ENCODE measurements at places on chromosomes 3 and 15.

DNA sequence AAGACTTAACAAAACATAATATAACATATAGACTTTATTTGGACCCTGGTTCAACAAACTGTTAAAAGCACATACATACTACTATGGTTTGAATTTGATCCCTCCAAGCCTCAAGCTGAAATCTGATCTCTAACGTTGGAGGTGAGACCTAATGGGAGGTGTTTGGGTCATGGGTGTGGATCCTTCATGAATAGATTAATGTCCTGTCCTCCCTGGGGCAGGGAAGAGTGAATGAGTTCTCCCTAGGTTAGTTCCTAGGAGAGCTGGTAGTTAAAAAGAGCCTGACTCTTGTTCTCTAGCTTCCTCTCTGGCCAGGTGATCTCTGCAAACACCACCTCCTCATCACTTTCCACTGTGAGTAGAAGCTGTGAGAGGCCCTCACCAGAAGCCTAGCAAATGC, 36.4 kb downstream of the CLASP2 start:
- no peak for DNase-seq

DNA sequence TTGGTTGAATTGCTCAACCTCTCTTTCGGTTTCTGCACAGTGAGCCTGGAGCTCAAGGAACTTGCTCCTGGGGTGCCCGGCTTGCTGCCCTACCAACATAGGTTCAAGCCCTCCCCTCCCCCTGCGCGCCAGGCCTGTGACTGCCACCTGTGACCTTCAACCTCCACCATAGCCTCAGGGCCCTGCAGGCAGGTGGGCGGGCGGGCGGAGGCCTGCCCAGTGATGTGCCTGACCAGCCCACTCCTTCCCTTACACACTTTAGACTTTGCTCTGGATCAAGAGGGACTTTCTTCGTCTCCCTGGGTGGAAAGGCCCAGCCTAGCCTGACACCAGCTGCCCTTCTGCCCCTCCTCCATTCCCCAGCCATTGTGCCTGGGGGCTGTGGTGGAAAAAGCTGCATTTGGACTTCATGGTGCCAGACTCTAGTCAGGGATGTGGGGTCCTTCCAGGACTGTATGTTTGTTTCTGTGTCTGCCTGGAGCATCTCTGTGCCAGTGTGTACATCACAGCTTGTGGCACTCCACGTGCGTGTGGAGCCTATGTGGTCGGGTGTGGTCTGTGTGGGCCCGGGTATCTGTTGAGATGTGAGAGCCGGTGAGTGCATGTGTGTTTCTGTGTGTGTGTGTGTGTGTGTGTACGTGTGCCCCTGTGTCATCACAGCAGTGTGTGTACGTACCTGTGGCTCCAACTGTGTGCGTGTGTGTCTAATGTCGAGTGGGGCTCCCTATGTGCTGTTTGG, 9.5 kb downstream of the PRKCD start:
- DNase-seq = no peak

DNA sequence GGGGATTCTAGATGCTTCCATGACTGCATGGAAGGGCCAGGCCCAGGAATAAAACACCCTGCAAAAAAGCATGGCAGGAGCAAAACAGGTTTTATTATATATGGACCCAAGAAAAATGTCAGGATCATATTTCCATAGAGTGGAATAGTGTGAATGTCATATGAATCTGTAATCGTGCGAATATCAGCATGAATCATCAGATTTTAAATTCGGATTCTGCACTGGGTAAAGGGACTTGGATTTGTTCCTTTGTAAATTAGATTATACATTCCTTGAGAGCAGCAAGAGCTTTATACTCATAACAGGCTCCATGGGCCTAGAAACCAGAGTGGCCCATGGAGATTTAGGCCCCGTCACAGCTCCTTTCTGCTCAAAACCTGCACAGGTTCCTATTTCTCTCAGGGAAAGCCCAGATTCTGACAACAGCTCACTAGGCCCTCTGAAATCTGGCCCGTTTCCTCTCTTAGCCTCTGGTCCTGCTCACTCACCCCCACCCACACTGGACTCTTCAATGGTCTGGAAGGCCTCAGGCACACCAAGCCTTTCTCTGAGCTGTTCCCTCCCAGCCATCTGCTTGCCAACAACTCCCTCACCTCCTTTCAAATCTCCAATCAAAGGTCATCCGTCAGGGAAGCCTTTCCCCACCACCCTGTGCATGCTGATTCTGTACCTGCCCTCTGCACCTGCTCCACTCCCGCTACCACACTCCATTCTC, 76.0 kb downstream of the FEM1B start:
- no peak for DNase-seq

- no peak for DNase-seq
These were observed 33.1 kb downstream of the GASK1A start for GRCh38 chr3:43012174-43012573.

GRCh38 chr3:123447416-123447748, 1.5 kb downstream of the ADCY5 start:
- no peak for DNase-seq

GRCh38 chr3:118292841-118293240, 741.8 kb downstream of the IGSF11 start:
- no peak for DNase-seq

DNA sequence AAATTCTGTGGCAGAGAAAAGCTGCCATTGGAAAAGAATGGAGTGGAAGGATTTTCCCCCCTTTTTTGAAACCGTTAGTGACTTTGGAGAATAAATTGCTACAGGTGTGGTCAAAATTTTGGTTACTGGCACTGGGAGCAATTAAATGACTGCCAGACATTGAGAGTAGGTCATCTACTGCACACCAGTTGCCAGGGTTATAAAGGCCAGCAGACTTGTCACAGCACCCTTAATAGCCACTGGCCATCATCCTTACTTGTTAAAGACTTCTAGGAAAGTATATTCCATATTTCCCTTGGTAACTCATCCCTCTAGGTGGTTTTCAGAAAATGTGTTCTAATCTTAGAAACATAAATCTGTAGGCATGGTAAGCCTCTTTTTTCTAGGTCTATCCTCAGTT, 8.0 kb downstream of the PIK3CA start:
- DNase-seq = no peak

DNA sequence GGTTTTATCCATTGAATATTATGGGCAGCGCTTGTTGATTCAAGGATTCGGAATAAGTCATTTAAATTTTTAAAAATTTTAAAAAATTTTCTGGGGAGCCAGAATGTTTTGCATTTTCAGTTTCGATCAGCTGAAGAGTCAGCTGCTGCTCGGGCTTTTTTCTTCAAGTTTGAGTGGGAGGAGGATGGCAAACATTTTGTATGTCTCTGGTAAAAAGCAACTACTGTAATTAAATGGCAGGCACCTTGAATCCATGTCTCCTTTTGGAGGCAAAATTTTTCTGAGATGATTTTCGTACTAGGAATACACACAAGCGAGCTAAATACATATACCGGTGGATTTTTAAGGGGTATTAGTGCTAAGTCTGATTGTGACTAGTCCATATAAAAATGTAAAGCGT, 612 bp downstream of the C3orf38 start:
- DNase-seq = peak; percentile 39

DNA sequence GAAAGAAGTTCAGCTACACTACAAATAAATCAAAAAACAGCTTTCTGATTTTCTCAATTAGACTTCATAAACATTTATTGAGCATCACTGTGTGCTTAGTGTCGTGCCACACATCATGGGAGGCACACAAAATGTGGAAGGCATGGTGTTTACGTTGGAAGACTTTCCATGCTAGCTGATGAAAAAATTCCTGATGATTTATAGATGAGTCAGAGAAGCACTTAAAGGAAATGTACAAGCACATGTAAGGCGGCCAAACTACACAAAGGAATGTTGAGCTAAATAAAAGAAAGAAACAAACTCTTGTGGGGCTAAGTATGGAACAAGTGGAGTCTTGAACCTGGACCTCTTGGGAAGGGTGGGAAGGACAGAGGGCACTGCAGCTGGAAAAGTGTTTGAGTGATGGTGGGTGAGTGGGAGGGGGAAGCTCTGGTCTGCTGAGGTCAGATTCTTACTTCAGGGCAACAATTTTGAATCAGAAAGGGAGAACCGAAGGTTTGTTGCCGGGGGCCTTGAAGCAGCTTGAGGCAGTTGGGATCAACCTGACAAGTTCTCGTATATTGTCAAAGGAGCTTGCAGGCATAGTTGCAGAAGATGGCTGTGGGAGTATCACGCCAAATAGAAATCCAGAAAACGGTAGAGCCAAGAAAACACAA, 66.9 kb downstream of the FOXB1 start:
- DNase-seq = peak; percentile 76

GRCh38 chr3:160057331-160057730, 68.7 kb downstream of the IL12A start:
- no peak for DNase-seq

DNA sequence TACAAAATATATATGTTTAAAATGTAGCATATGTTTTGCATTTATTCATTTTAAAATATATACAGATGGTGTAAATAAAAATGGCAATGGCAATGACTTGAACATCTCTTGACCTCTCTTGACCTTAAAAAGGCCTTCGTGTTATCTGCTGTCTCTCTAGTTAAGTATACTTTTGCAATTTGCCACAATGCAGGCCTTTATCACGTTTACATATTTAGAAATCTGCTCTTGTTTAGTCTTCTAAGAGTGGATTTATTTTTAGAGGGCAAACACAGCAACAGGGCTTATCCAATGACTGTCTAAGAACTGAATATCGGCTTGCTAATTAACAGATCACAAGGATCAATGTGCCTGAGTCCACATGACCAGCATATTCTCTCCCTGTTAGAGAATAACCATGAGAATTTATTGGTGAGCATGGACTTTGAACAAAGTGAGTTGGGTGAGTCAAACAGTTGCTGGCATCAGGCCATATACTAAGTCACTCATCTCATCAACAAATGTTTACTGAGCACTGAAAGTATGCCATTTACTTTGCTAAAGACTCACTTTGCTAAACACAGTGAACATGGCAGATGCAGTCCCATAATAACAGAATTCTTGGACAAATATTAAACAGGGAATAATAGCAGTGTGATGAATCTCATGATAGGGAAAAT, 48.2 kb downstream of the MDFIC2 start:
- DNase-seq = peak; percentile 34

DNA sequence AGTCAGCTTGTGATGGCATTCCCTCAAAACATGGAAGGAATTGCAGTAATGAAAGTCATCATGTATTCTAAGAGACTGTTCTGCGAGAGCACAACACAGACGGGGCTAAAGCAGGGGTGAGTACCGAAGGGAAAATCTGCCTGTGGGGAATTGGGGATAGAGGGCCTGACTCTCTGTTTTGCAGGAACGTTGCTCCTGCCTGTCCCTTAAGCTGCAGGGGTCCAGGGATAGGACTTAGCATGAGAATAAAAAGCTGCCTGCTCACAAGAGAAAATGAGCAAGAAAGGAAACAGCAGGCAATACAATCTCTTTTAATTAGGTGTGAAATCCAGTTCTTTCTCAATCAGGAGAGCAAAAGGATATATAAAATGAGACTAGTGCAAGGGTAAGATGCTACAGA, 62.2 kb downstream of the TIGIT start:
- DNase-seq = no peak

DNA sequence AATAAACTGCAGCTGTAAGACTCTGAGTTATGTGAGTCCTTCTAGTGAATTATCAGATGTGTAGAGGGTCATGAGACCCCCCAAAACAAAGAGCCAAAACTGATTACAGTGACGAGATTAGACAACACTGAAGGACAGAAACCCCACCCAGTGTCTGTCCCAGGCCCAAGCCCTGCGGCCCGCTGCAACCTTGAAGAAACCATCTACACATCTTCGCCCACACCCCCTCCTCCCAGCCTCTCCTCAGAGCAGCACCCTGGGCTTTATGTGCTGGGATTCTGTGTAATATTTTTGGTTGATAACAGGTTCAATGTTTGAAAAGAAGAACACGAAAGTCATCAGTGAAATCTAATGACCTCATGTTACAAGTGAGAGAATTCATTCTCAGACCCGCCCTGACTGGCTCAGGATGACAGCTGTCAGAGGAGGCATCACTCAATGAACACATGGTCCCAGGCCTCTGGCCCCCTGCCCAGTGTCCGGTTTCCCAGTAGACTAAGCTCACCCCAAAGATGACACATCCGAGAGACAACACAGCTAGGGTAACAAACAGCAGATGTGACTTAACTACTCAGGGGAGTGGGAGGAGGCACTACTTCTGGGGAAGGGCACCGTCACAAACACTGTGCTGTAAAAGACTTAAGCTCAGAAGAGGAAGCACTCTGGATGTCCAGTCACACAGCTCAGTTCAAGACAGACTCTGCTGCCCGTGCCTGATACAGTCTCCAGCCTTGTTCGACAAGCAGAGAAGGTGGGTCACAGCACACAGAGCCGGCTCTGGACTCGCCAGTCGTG, 48.9 kb downstream of the NIPA2 start:
- DNase-seq = peak; percentile 57

GRCh38 chr3:45595364-45596195, 1.0 kb downstream of the LIMD1 start:
- peak; percentile 37 for DNase-seq

GRCh38 chr15:61798631-61799030, 261.6 kb downstream of the VPS13C start:
- DNase-seq = no peak

- DNase-seq = no peak
These were observed 240.0 kb upstream of the SEMA6D start for GRCh38 chr15:47477341-47477740.

DNA sequence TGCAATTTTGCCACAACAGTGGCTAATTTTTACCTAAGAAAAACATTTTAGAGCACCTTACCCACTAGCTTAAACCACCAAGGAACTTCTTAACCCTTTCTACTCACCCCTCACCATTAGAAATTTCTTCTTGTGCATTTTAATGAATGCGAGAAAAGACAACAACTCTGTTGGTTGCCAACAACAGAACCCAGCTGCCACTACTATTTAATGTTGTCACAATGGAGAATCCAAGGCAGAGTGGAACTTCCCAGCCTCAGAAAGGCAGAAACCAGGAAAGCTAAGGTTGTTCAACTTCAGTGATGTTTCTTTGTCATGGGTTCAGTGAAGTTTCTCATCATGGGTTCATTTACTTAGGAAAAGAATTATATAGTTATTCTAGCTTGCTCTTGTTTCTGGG, 325.2 kb upstream of the ARL6 start:
- DNase-seq = no peak

DNA sequence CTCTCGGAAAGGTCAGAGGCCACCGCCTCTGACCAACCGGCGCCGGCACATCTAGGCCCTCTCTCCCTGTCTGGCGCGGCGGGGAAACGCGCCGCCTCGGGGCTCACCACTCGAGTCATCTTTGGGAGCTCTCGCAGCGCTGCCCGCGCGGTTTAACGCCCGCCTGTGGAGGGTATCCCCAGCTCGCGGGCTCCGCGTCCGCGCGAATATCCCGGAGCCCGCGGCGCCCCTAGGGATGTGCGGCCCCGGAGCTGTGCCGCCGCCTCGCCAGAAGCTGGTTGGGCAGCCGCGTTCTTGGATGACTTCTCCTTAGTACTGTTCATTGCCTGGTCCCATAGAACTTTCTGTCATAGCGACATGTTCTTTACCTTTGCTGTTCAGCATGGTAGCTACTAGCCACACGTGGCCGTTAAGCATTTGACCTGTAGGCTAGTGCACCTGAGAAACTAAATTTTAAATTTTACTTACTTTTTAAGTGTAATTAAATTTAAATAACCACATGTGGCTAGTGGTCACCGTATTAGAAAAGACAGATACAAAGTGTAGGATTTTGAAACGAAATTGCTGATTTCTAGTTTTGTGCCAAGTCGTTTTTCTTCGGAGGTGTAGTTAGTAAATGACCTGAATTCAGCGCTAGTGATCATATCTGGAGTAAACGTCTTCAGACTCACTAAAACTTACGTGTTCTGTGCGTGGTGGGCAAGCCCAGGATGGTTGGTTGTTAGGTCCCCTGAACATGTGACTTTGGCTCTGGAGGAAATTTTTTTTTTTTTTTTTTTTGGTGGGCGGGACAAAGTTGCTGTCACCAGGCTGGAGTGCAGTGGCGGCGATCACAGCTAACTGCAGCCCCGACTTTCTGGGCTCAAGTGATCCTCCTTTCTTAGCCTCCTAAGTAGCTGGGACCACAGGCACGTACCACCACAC, 835 bp downstream of the ARIH2 start:
- DNase-seq = peak; percentile 78
